Mesendoderm (in vitro differentiated cells): ENCODE measurements at places on chromosomes 5 and 9.

GRCh38 chr9:94772144-94772543 is 45.6 kb downstream of the AOPEP start:
- no peaks in the 10 kb centered on the region for H3K36me3 ChIP-seq
- H3K27me3 ChIP-seq: no peaks in the 10 kb centered on the region
- H3K27ac ChIP-seq: no peak overlapping the region
- no peak for DNase-seq

DNA sequence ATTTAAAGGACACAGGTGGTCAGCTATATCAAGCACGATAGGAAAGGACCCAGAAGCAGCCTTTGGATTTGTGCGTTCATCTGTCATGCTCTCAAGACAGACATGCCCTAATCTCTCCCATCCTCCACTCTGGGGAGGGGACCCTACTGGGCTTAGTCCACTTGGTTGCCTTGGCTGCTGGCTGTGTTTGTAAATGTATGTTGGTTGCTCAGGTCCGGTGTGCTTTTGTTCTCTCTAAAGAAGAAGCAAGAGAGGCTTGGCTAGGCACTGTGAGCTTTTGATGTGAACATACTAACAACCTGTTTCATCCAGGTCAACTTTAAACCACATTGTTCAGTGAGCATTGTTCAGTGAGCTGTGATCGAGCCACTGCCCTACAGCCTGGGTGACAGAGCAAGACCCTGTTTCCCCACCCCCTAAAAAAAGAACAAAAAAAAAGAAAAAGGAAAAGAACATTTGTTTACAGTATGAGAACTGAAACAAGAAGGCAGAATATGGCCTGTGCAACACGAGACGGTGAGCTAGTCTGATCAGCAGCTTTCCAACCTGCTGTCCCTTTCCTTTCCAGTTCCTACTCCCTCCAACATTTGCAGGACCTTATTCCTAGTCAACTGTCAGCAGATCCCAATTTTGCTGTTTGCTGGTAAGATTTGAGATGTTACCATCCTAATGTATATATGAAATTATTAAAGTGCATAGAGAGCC is 228.3 kb downstream of the ARHGAP26 start:
- H3K4me3 ChIP-seq: no peak overlapping the region
- no peak overlapping the region for H3K27ac ChIP-seq
- peaks cover 6% of the 10 kb centered on the region for H3K4me1 ChIP-seq

GRCh38 chr9:124381170-124381945 is 33.9 kb downstream of the PSMB7 start:
- no peak overlapping the region for H3K27ac ChIP-seq
- peaks cover 3% of the 10 kb centered on the region for H3K36me3 ChIP-seq
- peaks cover 2% of the 10 kb centered on the region for H3K4me1 ChIP-seq
- H3K27me3 ChIP-seq: no peaks in the 10 kb centered on the region
- no peak for DNase-seq
- no peak overlapping the region for H3K4me3 ChIP-seq

DNA sequence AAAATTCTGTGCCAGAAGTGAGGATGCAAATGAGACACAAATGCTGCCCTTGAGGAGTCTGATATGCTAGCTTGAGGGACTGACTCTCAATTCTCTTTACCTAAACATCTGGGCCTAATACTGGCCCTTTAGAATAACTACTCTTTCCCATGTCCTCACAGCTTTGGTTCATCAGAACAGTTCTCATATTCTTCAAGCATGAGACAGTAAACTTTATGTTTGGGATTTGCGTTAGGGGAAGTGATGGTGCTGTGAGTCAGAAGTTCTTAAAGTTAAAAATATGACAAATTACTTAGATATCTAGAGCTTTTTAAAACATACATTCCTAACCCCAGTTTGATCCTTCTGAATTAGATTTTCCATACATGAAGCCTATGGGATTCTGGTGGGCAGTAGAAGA is 665.0 kb upstream of the RGMB start:
- no peaks in the 10 kb centered on the region for H3K36me3 ChIP-seq
- no peak overlapping the region for H3K27ac ChIP-seq
- H3K27me3 ChIP-seq: no peaks in the 10 kb centered on the region
- no peaks in the 10 kb centered on the region for H3K4me1 ChIP-seq
- DNase-seq: no peak

- H3K27ac ChIP-seq: no peak overlapping the region
- no peaks in the 10 kb centered on the region for H3K27me3 ChIP-seq
- no peaks in the 10 kb centered on the region for H3K4me1 ChIP-seq
- no peak overlapping the region for H3K4me3 ChIP-seq
These were observed 3.6 kb downstream of the IL5 start for GRCh38 chr5:132539716-132540115.

DNA sequence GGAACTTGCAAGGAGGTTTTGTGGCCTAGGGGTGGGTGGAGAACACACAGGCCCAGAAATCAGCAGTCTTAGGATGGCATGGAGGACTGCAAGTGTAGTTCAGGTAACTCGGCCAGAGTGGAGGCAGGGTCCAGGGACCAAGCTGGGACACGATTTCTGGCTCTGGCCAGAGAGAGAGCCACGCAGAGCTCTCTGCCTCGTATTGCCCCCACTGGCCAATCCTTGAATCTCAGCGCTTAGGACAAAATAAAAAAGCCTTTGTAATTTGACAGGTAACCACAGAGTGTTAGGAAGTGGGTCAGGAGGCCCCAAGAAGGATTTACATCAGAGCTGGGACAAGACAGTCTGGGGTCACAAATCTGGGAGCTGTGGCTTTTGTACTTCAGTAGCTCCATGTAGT is 11.7 kb downstream of the MAP3K1 start:
- H3K27ac ChIP-seq: no peak overlapping the region
- H3K27me3 ChIP-seq: no peaks in the 10 kb centered on the region
- peak; percentile 75 for DNase-seq
- H3K36me3 ChIP-seq: no peaks in the 10 kb centered on the region
- H3K4me3 ChIP-seq: no peak overlapping the region

DNA sequence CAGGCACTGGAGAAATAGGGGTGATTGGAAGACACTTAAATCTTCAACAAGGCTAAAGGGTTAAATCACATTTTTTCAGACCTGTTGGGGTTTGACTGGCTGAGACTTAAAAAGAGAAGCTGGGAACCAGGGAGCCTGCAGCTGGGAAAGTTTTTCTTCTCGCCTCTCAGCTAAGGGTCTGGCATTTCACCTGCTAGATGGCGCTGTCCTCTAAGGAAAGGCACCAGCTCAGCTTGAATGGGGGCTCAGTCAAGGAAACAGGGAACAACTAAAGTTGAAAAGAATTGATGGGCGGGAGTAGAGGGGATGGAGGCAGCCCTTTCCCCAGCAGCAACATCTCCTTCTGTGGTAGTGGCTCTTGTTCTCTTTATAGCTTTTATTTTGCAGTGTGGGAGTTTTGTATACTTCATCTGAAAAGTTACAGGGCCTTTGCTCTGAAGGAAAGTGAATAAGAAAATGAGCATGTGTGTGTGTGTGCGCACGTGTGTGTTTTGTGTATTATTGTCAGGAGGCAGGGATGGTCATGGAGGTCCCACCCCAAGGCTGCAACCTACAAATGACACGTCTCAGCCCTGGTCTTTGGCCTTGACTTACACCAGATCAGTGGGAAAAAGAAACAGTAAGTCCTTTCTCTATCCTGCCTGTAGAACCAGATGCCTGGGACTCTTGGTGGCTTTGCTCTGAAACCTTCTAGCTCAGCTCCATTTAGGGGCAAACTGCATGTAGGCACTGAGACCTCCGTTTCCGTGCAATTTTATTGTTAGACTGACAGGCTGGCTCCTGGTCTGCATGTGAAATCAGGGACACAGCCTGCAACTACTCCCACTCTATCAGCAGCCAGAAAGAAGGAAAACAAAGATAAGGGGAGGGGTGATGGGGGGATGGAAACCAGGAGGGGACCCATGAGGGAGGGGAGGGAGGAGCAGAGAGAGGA is 316.2 kb upstream of the CLINT1 start:
- no peaks in the 10 kb centered on the region for H3K27me3 ChIP-seq
- no peak overlapping the region for H3K27ac ChIP-seq
- no peaks in the 10 kb centered on the region for H3K36me3 ChIP-seq
- H3K4me1 ChIP-seq: peaks cover 7% of the 10 kb centered on the region

- H3K36me3 ChIP-seq: no peaks in the 10 kb centered on the region
- no peak overlapping the region for H3K27ac ChIP-seq
- no peaks in the 10 kb centered on the region for H3K27me3 ChIP-seq
These were observed 48.9 kb upstream of the RNF130 start for GRCh38 chr5:180120237-180121101.

DNA sequence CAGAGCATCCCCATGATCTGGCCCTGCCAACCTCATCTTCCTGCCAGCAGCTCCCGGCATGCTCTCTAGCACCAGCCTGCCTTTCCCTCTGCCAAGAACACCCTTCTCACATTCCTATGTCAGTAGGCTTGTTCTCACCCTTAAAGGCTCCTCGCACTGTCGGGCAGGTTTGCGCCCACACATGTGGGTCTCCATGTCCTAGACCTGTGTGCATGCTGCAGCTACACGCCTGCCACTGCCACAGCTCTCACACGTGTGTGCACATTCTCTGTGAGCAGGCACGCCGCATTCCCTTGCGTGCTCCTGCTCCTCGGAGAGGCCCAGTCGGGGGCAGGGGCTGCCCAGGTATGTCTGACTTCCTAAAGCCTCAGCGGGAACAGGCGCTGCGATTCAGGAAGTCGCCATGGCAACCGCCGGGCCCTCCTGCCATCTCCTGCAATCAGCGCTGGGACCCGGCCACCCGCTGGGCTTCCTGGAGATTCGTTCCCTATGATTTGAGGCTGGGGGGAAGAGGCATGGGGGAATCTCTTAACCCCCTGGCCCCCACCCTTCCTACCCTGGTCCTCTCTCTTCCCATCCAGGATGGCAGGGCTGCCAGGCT is 28.1 kb downstream of the NDUFA8 start:
- H3K4me3 ChIP-seq: no peak overlapping the region
- H3K4me1 ChIP-seq: peaks cover 8% of the 10 kb centered on the region
- H3K27ac ChIP-seq: no peak overlapping the region
- no peaks in the 10 kb centered on the region for H3K27me3 ChIP-seq
- H3K36me3 ChIP-seq: no peaks in the 10 kb centered on the region
- DNase-seq: peak; percentile 91

GRCh38 chr9:110700953-110701352 is 32.4 kb downstream of the MUSK start:
- no peaks in the 10 kb centered on the region for H3K36me3 ChIP-seq
- H3K27me3 ChIP-seq: no peaks in the 10 kb centered on the region
- no peak overlapping the region for H3K27ac ChIP-seq
- H3K4me1 ChIP-seq: no peaks in the 10 kb centered on the region
- no peak overlapping the region for H3K4me3 ChIP-seq
- no peak for DNase-seq
